Muscle of leg (tissue), 16 donors: ENCODE measurements at places on chromosomes 4 and X.

DNA sequence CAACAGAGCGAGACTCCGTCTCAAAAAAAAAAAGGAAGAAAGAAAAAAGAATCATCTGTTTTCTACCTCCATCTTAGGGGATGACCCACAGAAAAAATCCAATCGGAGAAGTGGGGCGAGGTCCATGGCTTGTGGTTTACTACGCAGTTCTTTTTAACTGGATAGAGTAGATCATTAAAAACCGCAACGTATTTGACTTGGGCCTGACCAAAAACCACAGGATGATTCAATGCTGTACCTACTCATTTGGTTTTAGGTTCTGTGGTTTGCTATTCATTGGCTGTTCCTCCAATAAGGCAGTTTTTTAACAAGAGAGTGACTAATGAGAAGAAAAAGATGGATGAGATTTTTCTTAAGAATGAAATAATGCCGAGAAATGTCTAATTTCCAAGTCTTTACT is 83.7 kb downstream of the FREM3 start:
- DNase-seq, result no peak

GRCh38 chrX:13357925-13358324 is 38.1 kb upstream of the ATXN3L start:
- peak; percentile 61 for DNase-seq

GRCh38 chrX:54838583-54838982 is 31.0 kb downstream of the MAGED2 start:
- DNase-seq, result no peak

GRCh38 chr4:164931551-164932324 is 45.7 kb downstream of the TRIM61 start:
- no peak for DNase-seq

GRCh38 chr4:173167758-173168395 is 734 bp upstream of the GALNT7 start:
- peak; percentile 61 for DNase-seq

DNA sequence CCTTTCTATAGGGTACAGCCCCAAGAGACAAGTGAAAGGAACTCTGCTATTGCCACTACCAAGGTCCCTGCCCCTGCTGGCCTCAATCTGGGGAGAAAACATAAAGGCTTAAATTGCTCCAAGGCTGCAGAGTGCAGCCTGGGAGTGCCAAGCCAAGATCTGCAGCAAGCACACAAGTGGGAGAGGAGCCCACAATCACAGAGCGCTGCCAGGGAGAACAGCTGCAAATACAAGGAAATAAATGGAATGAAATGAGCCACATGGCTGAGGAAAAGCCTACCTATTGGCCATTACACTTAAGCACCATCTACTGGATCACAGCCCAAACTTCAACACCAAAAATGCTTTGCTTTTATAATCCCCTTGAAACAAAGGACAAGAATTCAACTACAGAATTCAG is 582.4 kb downstream of the FAM133A start:
- DNase-seq, result peak; percentile 26

DNA sequence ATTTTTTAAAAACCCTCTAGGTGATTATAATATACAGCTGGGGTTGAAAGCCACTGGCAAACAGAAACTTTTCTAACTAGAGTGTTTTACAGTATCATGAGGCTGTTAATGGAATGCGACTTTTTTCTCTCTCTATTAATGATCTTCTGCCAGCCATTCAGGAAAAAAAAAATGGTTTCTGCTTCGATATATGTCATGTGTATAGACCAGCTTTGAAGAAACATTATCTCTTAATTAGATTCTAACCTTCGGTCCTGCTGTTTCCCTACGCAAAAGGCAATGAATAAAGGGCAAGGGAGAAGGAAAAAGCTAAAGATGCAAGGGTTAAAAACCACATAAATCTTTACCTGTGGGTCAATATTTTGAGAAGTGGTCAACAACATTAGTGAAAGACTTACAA is 1662.1 kb upstream of the TENM3 start:
- no peak for DNase-seq

GRCh38 chrX:136395271-136395670 is 92.5 kb upstream of the BRS3 start:
- no peak for DNase-seq

- DNase-seq, result no peak
Measured at GRCh38 chr4:134027931-134028330, 173.7 kb downstream of the PABPC4L start.

DNA sequence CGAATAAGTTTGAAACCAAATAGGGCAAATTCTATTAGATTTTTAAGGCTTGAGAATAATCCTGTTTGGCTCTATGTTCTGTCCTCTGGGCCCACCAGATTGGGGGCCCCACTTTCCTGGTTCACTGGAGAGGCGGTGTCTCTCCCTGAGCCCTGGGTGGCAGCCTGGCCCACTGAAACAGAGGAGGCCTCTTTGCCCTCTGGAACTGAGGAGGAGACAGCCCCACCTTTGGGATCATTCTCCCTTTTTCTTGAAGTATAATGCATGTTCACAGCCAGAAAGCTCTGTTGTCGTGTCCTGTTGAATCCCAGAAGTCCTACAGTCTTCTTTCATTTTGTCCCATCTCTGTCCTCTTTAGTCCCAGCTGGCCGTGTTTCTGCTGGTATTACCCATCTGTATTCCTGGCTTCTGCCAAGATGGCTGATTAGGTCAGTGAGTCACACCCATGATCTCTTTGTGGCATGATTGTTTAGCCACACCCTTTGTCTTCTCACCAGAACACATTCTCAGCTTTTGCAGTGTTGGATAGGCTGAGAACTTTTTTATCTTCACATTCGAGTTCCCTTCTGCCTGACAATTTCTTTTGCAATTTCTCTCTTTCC is 8.1 kb upstream of the TBC1D25 start:
- DNase-seq, result no peak

DNA sequence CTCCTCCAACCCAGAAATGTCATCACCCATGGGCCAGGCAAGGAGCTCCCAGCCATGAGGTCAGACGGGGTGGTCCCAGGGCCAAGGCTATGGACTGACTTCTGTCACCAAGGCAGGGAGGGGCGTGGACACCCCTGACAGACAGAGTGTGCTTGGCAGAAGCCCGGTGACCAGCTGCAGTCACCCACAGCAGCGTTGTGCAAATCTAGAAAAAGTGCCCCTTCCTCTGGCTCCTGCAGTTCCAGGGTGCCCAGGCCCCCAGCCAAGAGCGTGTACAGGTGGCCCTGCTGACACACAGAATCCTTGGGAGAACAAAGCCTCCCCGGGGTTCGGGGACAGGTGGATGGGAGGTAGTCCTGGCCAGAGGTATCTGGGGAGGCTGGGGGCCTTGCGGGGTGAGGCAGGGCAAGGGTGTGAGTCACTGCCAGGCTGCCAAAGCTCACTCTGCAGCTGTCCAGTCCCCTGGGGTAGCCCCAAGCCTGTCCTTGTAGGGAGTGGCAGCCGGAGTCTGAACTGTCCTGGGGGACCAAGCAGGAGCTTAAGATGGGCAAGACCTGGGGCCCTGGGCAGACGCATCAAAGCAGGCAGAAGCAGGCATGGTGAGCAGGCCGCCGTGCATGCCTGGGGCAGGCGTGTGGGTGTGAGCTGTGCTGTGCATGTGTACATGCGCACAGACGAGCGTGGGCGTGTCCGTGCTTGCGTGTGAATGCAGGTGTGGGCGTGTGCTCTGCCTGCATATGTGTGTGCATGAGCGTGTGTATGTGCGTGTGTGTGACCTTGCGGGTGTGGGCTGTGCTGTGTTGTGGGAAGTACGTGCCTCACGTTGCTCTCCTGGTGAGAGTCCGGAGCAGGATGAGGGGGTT is 3.3 kb downstream of the MYL5 start:
- DNase-seq, result peak; percentile 80

GRCh38 chr4:16893141-16893651 is 5.2 kb downstream of the LDB2 start:
- peak; percentile 68 for DNase-seq

GRCh38 chr4:143083756-143084472 is 100.8 kb upstream of the USP38 start:
- peak; percentile 40 for DNase-seq

DNA sequence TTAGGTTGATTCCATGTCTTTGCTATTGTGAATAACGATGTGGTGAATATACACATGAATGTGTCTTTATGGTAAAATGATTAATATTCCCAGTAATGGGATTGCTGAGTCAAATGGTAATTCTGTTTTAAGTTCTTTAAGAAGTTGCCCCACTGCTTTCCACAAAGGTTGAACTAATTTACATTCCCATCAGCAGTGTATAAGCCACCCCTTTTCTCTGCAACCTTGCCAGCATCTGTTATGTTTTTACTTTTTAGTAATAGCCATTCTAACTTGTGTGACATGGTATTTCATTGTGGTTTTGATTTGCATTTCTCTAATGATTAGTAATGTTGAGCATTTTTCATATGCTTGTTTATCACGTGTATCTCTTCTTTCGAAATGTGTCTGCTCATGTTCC is 503.3 kb downstream of the PCDH18 start:
- DNase-seq, result no peak
